ENCODE measurements at places on chromosomes 11 and 22. TPM values are rescaled to one million over a fixed set of nuclear protein-coding genes. Genes with fewer than 3 reads are reported as not detected.
A peak's percentile ranks its signal among the peaks of the same experiment; 100 is the strongest.

GRCh38 chr11:21552911-21553310 is 640.0 kb upstream of the ANO5 start:
- no peak for DNase-seq
- peaks cover 6% of the 10 kb centered on the region for H3K4me1 ChIP-seq
- H3K27me3 ChIP-seq, result no peaks in the 10 kb centered on the region
- no peak overlapping the region for H3K27ac ChIP-seq

CHST1 gene
- total RNA-seq, result 11.6 TPM

DNA sequence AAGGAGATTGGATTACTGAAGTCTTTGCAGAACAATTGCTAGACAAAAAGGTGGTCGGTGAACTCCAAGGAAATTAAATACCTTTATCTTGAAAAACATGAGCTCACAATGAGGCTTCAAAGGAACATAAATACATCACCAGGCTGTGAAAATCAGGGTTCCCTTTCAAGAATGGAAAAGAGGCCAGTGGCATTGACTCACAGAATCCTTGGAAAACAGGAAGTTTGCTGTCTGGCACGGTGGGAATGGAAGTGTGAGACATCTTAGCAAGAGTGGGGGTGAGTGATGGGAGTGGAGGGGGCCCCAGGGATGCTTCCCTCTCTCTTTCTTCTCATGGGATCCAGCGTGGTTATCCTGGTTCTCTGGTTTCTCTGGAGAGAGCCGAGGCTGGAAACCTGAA is 48.9 kb upstream of the TBCEL start:
- no peak for DNase-seq
- H3K4me1 ChIP-seq, result no peaks in the 10 kb centered on the region
- H3K36me3 ChIP-seq, result no peaks in the 10 kb centered on the region
- H3K27me3 ChIP-seq, result no peaks in the 10 kb centered on the region
- H3K27ac ChIP-seq, result no peak overlapping the region

GRCh38 chr11:1556278-1556902 is 15.7 kb downstream of the DUSP8 start:
- H3K4me3 ChIP-seq, result no peak overlapping the region
- no peak overlapping the region for H3K27ac ChIP-seq
- peaks cover 41% of the 10 kb centered on the region for H3K4me1 ChIP-seq
- no peaks in the 10 kb centered on the region for H3K27me3 ChIP-seq

USH1C gene
- total RNA-seq, result 302 TPM

GRCh38 chr11:10935015-10935559 is 77.2 kb upstream of the ZBED5 start:
- no peaks in the 10 kb centered on the region for H3K36me3 ChIP-seq
- H3K4me1 ChIP-seq, result peaks cover 11% of the 10 kb centered on the region
- peak overlapping the region; percentile 42 for H3K27ac ChIP-seq
- H3K27me3 ChIP-seq, result no peaks in the 10 kb centered on the region
- no peak for DNase-seq
- no peak overlapping the region for H3K4me3 ChIP-seq

GRCh38 chr11:38972220-38972619 is 2374.2 kb upstream of the RAG2 start:
- no peak for DNase-seq
- no peaks in the 10 kb centered on the region for H3K36me3 ChIP-seq

DNA sequence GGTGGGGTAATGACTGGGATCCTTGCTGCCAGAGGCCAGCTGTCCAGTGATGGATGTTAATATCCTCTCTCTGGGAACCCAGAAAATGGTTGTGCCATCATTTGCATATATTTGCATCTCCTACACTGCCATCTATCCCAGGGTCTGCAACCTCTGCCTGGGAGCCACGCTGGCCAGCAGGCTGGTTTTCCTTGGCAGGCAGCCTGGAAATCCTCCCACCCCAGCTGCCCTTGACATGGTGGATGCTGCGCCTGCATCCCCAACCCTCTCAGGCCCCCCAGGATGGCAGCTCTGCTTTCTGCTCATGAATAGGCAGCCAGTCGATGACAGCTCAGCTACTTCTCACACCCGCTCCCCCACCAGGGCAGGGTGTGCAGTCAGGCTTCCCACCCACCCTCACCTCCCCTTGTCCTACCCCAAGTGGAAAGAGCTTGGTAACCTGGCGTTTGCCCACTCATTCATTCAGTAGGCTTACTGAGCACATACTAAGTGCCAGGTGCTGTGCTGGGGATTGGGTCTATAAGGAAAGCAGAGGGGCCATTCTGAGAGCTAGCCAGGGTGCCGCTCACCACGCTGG is 202.5 kb downstream of the TRIM29 start:
- H3K4me1 ChIP-seq, result no peaks in the 10 kb centered on the region
- H3K27ac ChIP-seq, result no peak overlapping the region
- no peaks in the 10 kb centered on the region for H3K27me3 ChIP-seq
- H3K36me3 ChIP-seq, result no peaks in the 10 kb centered on the region

Measured in Peyer's patch (tissue), 4 donors.